H9 (cell line): ENCODE measurements at places on chromosomes 2 and 18.
A peak's percentile ranks its signal among the peaks of the same experiment; 100 is the strongest.

DNA sequence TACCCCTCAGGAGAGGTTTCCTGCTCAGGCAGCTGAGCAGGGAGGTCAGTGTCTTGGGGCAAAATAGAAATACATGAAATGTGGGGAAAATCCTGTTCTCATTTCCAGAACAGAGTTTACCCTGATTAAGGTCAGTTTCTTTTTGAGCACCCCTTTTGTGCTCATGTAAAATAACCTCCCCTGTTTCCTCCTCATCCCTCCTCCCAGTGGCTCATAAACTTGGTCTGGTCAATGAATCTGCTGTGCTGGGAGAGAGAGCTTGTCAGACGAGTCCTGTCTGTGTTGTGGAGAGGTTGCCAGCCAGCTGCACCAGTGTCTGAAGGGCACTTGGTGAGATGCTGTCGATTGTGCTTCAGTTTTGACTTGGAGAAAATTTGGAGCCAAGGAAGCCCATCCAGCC lies 48.6 kb downstream of the NTSR2 start:
- no peak for DNase-seq

GRCh38 chr2:57291209-57291608 lies 755.4 kb upstream of the VRK2 start:
- no peak for DNase-seq

DNA sequence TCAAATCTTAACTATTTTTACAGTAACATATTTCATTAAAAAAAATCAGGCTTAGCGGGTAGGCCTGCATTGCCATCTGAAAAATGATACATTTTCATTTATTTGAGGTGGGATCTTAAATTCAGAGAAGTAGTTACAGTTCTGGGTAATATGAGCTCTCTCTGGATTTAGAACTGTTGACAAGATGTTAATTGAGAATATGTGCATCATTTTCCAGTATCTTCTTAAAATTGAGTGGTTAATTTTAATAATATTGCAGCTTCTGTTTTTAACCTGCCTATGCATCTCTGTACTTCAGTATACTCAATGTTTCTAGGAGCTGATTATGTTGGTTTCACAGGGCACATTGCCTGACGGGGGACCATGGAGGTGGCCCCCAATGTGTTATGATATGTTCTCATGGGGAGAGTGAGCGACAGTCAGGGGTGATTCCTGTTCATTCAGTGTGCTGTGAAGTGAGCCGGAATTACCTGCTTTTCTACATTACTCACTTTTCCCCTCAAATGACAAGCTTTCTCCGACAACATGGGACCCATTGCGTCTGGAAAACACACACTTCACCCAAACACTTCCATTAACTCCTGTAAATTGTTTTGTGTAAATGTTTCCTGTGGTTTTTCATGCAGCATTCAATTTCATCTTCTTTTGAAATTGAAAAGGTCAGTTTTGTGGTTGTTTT lies 406.2 kb downstream of the MTX2 start:
- DNase-seq = no peak

GRCh38 chr2:46538393-46538792 lies 59.0 kb downstream of the TMEM247 start:
- no peak for DNase-seq

DNA sequence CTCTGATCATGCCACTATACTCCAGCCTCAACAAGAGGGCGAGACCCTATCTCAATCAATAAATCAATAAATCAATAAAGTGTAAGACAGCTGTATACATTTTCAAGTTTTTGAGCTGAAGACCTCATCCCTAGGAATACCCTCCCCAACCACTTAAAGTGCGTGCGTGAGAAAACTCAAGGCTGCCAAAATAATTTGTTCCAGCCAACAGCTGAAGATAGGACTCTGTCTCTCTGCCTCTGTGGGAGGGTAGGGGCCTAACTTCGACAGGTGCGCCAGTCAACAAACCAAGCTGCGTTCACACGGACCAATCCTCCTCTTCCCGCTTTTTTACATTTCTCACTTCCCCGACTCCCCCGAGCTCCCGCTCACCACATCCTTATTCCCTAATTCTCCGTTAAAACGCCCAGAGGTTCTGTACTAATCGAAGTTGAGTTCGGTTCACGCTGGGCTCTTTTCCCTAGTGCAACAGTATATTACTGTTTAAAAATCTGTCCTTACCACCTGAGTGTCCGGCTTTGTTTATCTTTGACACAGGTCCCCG lies 618 bp downstream of the POLR2D start:
- DNase-seq = no peak

- no peak for DNase-seq
Observed at GRCh38 chr2:140998017-140998416, 1132.8 kb downstream of the LRP1B start.

- no peak for DNase-seq
Observed at GRCh38 chr18:13226533-13227144, 8.1 kb downstream of the LDLRAD4 start.

DNA sequence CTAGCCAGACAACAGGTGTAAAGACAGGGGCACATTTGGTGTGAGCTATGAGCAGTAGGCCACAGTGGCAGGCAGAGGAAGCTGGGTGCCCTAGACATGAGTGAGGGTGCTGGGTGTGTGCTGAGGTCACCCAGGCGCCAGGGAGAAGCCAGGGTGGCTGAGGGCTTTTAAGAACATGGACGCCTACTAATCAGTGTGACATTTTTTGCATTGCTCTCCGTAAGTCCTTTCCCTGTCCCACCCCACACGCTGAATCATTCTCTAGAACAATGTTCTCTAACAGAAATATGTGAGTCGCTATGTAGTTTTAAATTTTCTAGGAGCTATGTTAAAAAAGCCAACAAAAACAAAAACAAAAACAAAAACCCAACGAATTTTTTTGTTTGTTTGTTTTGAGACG lies 204.5 kb upstream of the REV1 start:
- DNase-seq = no peak

GRCh38 chr2:107072150-107072940 lies 186.4 kb upstream of the ST6GAL2 start:
- no peak for DNase-seq

GRCh38 chr2:108377815-108378630 lies at the start of gene SULT1C4:
SULT1C4 (plus strand) TSS chr2:108377954; CDS start chr2:108378338, 384 bp downstream.
- DNase-seq = peak; percentile 55

DNA sequence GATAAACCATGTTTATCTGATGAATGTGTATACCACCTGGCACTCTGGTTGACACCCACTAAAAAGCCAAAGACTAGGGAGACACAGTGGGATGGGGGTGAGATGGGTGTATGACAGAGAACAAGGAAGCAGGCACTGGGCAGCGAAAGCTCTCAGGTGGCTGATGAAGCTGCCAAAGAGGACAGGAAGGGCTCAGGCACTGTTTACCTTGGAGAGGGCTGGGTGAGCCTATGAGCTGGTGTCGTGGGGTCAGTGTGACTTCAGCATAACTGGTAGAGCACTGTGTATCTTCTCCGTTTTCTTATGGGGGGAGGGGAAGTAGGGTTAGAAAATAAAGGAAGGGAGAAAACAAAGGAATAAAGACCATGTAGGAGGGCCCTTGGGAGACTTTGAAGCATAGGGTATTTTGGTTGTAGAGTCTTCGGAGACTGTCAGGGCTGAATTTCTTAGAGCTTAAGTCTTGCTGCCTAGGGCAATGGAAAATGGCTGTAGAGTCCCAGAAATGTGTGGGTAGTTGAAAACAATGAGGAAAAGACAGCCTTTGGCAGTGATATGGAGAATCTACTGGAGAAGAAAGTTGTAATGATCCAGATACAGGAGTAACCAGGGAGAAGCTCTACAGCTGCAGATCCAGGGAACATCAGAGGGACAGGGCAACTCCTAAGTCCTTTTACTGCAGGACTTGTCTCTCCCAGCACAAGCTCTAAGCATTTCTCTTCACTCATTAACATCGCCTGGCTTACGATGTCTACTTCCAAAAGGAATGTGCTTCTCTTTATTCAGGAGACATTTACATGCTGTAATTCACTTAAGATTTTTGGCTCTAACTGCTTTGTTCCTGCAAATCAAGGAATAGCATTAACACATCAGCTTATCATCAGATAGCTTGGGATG lies 120.0 kb downstream of the AQP4 start:
- no peak for DNase-seq

DNA sequence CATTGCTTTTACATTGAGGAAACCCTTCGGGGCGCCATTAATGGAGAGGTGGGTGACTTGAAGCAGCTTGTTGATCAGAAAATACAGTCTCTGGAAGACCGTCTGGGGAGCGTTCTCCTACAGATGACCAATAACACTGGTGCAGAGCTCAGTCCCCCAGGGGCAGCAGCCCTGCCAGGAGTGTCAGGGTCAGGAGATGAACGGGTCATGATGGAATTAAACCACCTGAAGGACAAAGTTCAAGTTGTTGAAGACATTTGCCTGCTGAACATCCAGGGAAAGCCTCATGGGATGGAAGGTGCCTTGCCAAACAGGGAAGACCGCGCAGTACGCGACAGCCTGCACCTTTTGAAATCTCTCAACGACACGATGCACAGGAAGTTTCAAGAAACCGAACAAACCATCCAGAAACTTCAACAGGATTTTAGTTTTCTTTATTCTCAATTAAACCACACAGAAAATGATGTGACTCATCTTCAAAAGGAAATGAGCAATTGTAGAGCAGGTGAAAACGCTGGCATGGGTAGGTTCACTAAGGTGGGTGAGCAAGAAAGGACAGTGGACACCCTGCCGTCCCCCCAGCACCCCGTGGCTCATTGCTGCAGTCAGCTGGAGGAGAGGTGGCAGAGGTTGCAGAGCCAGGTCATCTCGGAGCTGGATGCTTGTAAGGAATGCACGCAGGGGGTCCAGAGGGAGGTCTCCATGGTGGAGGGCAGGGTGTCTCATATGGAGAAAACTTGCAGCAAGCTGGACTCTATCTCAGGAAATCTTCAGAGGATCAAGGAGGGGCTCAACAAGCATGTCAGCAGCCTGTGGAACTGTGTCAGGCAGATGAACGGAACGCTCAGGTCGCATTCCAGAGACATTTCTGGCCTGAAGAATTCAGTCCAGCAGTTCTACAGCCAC lies 45.0 kb downstream of the EMILIN2 start:
- no peak for DNase-seq
